ENCODE measurements at places on chromosomes 7 and 10. TPM values are rescaled to one million over a fixed set of nuclear protein-coding genes. Genes with fewer than 3 reads are reported as not detected.

- DNase-seq: no peak
Measured at GRCh38 chr10:49631975-49632374, 18.1 kb downstream of the CHAT start.

DNA sequence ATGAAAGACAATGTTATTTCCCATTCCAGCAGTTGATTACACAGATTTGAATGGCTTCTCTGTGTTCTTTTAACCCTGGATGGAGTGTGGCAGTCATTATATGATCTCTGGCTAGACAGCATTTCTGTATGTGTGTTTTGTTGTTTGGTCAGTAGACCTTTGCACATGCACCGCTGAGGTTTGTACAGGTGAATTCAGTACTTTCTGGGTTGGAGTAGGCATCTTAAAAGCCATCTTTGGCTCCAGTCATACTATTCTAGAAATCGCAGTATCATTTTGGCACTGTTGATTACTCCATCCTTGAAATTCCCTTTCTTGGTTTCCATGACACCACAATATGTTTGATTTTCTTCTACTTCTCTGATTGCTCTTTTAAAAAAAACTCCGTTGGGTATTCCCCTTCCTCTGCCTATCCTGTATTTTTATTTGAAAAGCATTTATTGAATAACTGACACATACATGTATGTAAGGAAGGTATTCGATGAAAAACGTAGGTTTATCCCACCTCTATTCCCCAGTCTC, 29.9 kb downstream of the TAS2R41 start:
- DNase-seq: no peak

DNA sequence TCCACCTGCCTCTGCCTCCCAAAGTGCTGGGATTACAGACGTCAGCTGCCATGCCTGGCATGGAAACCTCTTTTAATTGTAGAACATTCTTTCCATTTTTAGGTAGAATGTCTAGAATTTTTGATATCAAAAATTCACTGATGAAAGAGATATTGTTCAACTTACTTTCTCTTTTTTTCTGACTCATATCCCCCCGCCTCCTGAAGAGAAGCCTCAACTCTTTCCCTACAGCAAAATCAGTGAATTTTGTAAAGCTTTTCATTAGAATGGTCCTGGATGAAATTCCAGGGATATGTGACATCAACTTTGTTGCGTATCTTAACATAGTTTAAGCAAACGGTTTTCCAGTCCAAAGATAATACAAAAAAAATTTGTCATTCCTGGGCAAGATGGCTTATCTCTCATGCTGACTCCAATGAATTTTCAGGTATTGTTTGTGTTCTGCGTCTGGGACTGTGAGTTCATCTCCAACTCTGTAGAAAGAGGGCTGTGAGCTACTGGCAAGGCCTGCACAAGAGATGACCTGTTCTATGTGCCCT, 256.8 kb downstream of the BMPER start:
- DNase-seq: no peak

- peak; percentile 53 for DNase-seq
Measured at GRCh38 chr7:142338633-142339501, 81.0 kb upstream of the PRSS58 start.

DNA sequence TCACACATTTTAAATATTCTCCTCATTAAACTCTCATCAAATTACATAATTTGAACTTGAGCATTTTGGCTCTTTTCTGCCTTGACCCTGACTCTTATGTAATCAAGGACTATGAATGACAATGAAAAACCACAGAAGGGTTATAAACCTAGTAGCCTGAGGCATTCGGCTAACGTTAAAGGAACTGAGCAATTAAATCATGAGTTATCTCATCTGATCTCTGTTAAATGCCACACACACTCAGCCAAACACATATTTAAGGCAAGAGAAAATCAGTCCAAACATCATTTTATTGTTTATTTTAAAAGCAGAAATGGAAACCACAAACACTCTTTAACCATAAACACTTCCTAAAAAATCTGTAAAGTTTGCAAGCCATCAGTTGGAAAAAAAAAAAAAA, 204.3 kb downstream of the DGKI start:
- DNase-seq: no peak

DNA sequence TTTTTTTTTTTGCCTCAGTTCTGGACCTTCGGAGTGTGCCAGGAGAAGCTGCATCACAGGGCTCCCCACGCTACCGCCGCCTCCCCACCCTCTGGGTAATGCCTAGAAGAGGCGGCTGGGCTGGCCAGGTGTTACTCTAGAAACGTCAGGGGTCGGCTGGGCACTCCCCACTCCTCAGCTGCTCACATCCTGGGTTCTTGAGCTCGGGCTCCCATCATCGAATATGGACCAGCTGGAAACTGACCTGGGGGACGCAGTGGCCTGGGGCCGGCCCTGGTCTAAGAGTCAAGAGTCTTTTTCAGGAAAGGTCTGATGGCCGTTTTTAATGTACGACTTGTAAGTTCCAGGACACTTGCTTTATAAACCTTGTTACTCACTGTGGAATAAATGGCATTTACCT, 326.5 kb downstream of the WDR37 start:
- no peak for DNase-seq

GRCh38 chr7:98091061-98091460, 15.6 kb upstream of the LMTK2 start:
- DNase-seq: no peak

- DNase-seq: no peak
Measured at GRCh38 chr10:6071181-6072175, 9.3 kb upstream of the IL2RA start.

DNA sequence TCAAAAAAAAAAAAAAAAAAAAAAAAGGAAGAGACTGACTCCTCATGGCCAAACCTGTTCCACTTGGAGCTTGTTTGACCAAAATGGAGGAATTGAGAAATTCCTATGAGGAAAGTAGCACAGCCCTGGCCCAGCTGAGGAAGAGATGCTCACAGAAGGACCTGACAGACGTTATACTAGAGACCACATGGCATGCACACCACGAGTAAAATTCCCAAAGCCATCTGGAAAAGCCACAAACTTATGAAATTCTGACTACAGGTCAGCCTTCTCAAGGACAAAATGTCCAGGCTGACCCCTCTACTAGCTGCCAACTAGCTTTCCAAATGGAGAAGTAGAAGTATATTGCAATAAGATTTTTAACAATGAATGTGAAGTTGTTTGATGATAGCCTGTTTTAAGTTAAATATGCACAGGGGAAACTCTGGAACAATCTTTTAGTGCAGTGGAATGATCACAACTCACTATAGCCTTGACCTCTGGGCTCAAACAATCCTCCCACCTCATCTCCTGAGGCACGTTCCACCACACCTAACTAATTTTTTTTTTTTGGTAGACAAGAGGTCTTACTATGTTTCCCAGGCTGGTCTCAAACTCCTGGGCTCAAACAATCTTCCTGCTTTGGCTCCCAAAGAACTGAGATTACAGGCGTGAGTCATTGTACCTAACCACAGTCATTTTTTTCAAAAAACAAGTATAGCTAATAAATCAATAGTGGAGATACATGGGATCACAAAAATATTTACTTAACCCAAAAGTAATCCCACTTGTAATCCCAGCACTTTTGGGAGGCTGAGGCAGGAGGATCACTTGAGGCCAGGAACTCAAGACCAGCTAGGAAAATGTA, 75.7 kb downstream of the AKR1D1 start:
- DNase-seq: no peak

GRCh38 chr7:995571-995970, 12.6 kb downstream of the CYP2W1 start:
- DNase-seq: no peak

GRCh38 chr7:22900101-22900500, 77.5 kb upstream of the TOMM7 start:
- DNase-seq: no peak

DNA sequence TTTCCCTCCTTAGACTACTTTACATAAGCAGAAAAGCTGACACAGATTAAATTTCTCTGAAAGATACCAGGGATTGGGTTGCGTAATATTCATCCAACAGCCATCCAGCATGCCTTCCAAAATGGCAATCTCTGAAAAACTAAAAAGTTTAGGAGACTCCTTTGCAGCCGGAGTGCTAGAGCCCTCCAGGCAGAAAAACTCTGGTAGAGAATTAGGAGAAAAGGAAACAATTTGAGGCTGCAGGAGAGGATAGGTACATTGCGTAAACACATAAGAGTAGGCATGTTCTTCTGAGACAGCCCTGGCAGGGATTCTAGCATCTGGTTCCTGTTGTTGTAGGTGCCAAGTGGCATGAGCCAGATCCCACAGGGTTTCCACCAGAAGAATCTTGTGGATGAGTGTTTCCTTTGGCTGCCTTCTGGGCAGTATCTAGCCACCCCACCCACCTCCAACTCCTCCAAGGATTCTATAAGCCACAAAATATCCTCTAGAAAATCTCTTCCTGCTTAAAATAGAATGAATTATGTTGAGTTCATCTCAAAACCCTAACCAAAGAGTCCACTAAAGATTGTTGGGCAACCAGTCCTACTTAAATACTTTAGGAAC, 402.4 kb downstream of the HGF start:
- DNase-seq: no peak

DNA sequence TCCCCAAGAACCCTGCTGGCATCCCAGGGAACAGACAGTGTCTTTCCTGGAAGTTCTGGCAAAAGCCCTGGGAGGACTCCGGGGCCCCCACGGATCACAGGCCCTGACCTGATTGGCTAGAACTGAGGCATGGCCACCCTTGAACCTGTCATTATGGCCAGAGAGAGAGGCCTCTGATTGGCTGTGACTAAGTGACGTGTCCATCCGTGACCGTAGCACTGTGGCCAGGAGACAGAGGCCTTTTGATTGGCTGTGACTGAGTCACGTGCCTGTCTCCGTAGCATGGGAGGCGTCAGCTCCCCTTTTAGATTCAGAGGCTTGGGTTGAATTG, 163.8 kb downstream of the RGS10 start:
- DNase-seq: no peak

GRCh38 chr7:1712907-1713501, 42.9 kb downstream of the ELFN1 start:
- no peak for DNase-seq

DNA sequence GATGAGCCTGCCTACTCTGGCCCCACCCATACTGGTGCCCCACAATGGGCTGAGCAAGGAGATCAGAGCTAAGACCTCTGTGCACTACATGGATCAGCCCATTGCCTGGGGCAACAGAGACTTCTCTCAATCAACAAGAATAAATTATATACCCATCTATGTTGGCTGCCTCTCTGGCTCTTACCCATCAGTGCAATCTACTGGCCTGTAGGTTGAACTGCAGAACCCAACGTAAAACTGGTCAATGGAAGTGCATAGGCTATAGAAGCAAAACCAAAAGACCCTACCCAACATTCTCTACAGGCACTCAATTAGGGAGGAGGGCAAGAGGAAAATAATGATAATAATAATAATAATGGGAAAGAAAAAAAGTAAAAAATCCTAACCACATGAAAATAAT, 574.3 kb downstream of the MAGI2 start:
- DNase-seq: no peak

PFKFB3 gene
- 15.2 TPM for total RNA-seq

PSMG3 gene
- total RNA-seq: 129 TPM

C10orf62 gene
- not detected for total RNA-seq

IGFBP1 gene
- total RNA-seq: 0.31 TPM

Measured in HT-29 (cell line).